Stimulated activated CD4-positive, alpha-beta T cell treated with anti-CD3 and anti-CD28 coated beads, Interleukin-1b, Interleukin-23, amount 100 ng/mL, for 1 hour (primary cell): ENCODE measurements at places on chromosomes 16 and 17.

DNA sequence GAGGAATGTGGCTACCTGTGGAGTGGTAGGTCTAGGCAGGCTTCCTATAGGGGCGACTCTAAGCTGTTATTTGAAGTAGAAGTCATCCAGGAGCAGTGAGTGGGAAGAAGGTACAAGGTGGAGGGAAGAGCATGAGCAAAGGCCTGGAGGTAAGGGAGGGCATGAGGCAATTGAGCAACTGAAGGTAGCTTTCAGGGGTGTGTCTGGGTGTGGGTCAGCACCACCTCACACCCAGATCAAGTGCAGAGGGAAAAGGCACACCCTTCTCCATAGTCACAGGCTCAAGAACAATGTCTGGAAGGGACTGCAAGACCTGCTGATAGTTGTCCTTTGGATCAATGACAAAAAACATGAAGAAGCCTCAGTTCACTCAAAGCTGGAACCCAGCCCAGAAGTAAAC is 46.5 kb upstream of the IRX6 start:
- no peak for DNase-seq

GRCh38 chr17:31390748-31391495 is 553 bp upstream of the RAB11FIP4 start:
- no peak for DNase-seq

- DNase-seq, result no peak
These were observed 20.7 kb upstream of the CCL5 start for GRCh38 chr17:35900708-35901480.

- DNase-seq, result no peak
These were observed 23.6 kb downstream of the IRX5 start for GRCh38 chr16:54954220-54954619.

DNA sequence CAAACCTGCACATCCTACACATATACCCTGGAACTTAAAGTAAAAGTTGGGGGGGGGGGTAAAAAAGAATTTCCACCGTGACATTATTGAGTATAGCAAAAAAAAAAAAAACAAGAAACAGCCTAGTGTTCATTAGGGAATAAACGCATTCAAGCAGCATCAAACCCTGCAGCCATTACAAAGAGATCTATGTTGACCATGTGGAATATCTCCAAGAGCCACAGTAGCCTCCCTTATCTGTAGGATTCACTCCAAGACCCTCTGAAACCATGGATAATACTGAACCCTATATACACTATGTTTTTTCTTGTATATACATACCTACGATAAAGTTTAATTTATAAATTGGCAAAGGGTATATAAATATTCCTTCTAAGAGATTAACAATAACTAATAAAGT is 5.6 kb upstream of the BIRC5 start:
- DNase-seq, result no peak

DNA sequence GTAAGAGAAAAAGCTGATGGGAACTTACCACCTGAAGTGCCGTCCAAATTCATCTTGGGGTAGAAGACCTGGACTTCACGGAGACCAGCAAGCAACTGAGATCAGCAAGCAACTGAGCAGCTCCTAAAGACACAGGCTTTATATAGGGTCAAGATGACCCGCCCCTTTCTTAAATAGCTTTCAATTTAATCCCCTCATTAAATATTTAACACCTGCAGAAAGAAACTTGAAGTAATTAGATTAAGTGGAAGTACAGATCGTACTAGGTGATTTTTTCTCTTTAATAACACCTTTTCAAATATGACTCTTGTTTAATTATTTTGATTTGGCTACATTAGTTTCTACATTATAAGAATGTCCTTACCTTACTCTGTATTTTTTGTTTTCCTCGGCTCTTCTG is at the start of gene CPHXL:
CPHXL (minus strand) TSS at position 101 of the 400 bp plus-strand sequence; CDS start at position 53, 48 bp downstream.
- no peak for DNase-seq
